ENCODE measurements at places on chromosomes 13 and 19.

DNA sequence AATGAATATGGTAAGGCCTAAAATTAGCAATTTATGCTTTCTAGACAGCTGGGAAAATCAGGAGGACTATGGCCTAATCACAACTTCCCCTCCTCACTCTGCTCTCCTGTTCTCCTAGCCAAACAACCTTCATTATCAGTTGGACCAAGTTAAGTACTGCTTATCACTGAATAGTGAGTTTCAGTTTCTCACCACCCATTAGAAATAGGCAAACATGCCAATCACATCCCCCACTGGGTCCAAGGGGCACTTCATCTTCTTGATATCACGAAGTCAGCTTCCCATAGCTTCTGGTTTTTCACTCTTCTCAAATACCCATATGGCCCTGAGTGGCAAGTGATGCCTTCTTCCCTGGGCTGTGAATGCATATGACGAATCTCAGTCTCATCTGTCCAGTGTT is 689.6 kb downstream of the SLITRK5 start:
- no peak for DNase-seq

DNA sequence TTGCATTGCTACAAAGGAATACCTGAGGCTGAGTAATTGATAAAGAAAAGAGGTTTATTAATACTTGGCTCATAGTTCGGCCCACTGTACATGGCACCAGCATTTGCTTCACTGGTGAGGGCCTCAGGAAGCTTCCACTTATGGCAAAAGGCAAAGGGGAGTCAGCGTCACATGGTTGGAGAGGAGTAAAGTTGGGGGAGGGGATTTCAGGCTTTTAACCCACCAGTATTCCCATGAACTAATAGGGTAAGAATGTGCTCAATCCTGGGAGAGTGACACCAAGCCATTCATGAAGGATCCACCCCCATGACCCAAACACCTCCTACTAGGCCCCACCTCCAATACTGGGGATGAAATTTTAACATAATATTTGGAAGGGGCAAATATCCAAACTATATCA is 82.5 kb upstream of the MYCBP2 start:
- no peak for DNase-seq

- no peak for DNase-seq
Measured at GRCh38 chr19:13882836-13883235, 5.9 kb downstream of the NANOS3 start.

- DNase-seq: no peak
Measured at GRCh38 chr13:82593239-82593638, 1289.0 kb downstream of the SLITRK1 start.

DNA sequence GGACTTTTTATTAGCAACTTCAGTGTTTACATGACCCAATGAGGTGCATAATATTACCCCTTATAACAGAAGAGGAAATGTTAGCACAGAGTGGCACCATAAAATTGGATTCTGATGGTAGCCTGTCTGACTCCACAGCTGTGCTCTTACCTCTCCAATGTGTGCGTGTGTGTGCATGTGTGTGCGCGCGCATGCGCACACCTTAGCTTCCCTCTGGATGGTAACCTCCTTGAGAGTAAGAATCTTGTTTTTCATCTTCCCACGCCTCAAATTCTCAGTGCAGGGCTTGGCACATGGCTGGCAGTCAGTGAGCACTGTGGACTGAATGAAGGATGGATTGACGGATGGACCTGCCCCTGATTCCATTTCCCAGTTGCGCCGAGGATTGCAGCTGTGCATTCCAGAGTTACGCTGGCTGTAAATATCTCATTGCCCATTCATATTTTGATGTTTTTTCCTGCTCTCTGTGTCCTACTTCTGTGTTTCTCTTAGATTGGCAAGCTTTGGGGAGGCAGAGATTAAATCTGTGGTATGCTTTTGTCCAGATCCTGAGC is 99.2 kb upstream of the WASF3 start:
- no peak for DNase-seq

DNA sequence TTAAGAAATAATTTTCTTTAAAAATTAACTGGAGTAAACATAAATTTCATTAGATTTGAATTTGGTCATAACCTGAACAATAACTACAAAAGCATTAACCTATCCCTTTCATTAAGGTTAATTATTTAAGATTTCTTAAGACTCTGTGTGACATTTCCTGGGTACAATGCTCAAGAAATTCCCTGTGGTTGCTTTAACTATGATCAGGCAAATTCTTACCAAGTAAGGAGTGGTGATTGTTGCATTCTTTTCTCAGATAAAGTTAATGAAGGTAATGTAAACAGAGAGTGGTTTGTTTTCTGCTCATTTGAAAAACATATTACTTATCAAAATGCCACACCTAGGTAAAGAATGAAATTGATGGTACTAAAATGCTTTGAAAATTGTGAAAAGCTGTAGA is 114.8 kb upstream of the MIR17HG start:
- no peak for DNase-seq

DNA sequence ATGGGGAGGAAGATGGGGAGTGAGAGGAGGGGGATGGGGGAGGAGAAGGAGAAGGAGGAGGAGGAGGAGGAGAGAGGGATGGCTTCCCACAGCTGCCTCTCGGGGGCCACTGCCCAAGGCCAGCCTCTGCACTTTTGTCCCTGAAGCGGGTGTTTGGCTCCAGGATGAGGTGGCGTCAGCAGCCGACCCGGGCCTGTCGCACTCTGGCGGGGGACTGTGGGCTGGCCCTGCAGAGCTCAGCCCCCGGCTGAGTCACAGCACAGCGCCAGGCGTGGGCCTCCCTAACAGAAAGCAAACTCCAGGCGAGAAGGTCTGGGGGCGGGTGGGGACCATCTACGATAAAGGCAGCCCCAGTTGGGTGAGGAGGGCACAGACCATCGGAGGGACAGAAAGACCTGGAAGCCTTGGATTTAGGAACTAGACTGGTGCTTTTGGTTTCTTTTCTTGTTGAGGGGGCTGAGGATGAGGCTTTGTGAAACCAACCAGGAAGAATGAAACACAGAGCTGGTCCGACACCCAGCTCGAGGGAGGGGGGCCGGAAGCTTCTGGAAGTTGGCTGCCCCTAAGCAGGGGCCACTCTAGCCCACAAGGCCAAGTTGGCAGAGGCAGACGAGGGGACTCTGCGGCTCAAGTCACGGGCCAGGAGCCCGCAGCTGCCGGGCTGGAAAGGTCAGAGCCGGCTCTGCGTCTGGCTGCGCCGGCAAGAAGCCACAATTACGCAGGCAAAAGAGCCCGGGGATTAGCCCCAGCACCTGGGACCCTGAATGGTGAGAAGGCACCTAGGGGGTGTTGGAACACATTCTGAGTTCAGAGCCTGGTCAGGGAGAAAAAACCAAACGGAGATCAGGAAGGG is 18.2 kb downstream of the LSM4 start:
- DNase-seq: peak; percentile 65

- DNase-seq: no peak
Measured at GRCh38 chr13:76890021-76890420, 3.8 kb upstream of the KCTD12 start.

DNA sequence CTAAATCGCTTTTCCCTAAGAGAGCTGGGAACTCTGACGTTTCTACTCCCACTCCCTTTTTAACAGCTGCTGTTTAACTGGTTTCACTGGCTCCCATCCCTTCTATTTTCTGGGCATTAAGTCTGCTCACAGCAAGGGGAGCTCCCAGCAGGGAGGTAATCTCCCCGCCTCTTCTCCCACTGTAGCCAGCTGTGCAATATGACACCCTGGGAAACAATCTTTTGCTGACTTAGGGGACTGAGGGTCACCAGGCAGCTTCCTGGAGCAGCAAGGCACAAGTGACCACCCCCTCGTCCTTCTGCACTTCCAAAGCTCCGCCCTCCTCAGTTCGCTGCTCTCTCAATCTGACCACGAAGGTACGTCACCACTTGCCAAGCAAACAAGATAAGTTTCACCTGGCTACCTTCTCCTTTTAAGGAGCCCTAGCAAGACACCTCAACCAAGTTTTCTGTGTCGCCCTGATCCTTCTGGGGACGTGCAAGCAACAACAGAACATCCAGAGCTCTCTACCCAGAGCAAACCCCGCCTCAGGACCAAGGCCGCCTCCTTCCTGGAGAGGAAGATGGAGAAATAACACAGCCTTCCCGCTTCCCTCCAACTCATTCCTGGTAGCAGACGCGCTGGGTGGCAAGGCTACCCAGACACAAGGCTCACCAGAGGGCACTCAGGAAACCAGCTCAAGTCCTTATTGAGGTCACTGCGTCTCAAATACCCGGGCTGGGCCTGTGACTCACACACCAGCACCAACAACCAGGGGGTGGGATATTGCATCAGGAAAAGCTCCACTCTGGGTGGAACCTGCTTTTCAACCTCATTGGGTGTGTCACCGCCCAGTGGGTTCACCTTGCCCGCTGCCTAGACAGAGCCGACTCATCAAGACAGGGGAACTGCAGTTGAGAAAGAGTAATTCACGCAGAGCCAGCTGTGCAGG is 92.4 kb downstream of the STK24 start:
- DNase-seq: peak; percentile 91

DNA sequence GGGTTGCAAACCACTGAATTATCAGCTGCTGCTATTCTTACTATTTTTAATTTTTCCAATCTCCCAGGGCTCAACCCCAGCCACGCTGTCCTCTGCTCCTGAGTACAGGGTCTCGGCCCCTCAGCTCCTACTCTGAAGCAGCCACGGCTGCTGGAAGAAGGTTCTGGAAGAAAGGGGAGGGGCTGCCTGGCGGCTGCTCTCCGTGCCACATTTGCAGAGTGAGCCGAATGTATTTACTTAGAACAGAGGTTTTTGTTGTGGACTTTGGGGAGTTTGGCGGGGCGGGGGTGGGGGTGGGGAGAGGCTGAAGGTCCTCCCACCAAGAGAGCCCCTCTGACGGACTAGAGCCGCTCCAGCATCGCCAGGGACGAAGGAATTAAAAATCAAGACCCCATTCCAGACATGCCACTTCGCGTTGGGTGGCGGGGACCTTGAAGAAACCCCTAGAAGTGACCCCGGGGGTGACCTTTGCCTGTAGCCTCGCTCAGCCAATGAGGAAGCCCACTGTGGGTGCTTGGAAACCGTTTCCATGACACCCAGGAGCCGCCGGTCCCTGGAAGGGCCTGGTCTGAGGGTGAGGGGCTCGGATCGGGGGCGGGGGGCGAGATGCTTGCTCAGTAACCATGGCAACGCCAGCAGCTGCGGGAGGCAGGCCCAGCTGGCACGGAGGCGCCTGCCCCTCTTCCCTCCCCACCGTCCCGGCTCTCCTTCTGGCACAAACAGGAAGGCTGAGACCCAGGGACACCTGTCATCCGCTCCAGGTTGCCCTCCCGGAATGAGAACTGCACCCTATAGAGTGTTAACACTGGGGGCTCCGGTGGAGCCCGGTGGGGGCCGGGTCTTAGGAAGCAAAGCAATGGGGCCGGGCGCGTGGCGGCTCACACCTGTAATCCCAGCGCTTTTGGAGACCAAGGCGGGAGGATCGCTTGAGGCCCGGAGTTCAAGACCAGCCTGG is 54.2 kb upstream of the PTPRS start:
- peak; percentile 34 for DNase-seq

GRCh38 chr13:110626521-110626920 is 11.2 kb downstream of the NAXD start:
- no peak for DNase-seq

GRCh38 chr13:65508745-65509144 is 1721.4 kb downstream of the PCDH9 start:
- DNase-seq: no peak

- DNase-seq: peak; percentile 43
Measured at GRCh38 chr19:32041681-32042292, 303.6 kb upstream of the ZNF507 start.

DNA sequence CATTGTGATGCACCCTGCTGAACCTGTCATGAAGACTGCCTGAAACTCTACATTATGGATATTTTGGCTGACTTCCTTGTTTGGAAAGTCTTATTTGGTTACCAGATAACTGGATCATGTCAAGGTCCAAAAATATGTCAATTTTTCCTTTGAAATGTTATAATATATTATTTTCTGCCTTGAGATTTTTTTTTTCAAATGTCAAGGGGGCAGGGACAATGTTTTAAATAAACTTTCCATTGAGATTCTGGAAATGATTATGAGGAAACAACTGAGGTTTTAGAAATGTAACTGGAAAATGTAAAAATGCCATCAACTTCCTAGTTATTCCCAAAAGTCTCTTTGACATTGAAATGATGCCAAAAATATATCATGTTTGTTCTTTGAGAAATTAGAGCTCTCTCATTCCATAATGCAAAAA is 117.0 kb downstream of the RFC3 start:
- no peak for DNase-seq

DNA sequence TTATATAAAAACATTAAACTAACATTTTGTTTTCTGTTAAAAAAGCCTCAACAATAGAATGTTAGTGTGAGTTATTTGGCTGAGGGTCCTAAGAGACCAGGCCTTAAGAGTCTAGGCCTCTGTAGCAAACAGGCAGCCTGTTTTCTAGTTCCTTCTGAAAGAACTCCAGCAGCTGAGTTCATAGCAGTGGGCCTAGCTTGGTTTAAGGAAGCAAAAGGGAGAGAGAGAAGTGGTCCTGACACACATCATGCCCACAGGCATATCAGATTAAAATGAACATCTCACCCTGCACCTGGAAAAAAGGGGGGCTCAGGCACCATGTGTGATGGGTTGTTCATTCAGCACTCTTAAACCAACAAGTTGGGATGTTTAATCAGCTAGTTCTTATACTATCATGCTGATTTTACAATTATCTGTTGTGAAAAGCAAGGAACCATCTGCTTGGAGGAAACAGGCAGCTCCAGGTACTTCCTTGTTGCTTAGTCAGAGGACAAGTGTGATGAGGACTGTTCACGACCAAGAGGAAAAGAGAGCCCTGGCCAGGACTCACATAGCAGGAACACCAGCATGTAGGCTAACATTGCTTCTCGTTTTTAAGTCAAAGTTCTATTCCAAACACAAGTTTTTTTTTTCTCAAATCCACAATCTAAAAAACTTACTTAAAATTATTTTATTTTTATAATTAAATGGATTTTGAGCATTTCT is 81.3 kb upstream of the FRY start:
- DNase-seq: no peak

DNA sequence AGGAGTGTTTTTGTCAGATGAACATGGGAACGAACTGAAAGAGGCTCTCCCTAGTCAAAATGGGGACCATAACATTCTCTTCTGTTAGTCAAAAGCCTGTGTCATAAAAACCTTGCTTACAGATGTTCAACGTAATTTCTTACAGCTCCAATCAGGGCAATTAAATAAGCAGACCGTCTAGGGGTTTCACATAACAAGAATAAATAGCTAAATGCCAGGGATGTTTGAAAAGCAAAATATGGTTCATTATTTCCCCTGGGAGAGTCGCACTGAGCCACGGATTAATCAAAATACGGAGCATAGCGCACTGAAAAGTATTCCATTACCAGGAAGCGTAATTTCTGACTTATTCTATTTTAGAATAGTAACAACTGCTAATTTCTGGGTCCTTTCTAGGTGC is 63.7 kb upstream of the MRI1 start:
- no peak for DNase-seq

DNA sequence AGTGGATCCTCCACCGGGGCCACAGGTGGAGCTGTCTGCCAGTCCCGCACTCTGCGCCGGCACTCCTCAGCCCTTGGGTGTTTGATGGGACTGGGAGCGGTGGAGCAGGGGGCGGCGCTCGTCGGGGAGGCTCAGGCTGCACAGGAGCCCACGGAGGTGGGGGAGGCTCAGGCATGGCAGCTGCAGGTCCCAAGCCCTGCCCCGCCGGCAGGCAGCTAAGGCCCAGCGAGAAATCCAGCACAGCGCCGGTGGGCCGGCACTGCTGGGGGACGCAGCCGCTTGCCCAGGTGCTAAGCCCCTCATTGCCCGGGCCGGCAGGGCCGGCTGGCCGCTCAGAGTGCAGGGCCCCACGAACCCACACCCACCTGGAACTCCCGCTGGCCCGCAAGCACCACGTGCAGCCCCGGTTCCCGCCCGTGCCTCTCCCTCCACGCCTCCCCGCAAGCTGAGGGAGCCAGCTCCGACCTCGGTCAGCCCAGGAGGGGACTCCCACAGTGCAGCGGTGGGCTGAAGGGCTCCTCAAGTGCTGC is 286.4 kb downstream of the RBM26 start:
- DNase-seq: no peak

GRCh38 chr13:49307365-49307764 is 59.6 kb downstream of the CDADC1 start:
- DNase-seq: no peak

All from H9 (cell line).